ENCODE measurements at places on chromosomes 7 and 10.

DNA sequence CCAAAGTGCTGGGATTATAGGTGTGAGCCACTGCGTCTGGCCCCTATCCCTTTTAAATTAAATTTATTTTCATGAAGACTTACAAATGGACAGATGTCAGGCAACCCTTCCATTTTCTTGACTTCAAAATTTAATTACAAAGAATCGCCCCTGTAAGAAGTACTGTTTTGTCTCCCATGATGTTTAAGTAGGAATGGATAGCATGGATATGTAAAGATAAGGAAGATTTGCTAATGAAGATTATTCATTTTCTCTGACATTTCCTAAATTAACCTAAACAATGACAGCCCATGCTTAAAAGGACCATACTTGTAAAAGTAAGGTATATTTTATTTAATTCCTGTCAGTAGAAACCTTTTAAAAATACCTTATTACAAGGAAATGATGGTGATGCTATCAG is 552.9 kb downstream of the GFRA1 start:
- no peak for DNase-seq

DNA sequence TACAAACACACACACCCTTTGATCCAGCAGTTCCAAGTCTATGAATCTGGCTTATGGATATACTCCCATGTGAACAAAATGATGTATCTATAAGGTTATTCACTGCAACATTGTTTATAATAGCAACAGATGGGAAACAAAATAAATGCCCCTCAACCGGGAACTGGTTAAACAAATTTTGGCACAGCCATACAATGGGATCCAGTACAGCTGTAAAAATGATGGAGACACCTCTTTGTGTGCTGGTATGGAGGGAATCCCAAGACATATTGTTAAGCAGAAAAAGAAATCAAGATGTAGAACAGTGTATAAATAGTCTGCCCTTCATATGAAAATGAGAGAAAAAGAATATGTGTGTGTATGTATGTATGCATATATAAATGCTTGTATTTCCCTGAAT is 155.5 kb downstream of the SNX10 start:
- no peak for DNase-seq

- DNase-seq: no peak
Observed at GRCh38 chr10:89869592-89870156, 168.3 kb downstream of the KIF20B start.

- DNase-seq: no peak
Observed at GRCh38 chr7:47078241-47078640, 503.7 kb downstream of the TNS3 start.

DNA sequence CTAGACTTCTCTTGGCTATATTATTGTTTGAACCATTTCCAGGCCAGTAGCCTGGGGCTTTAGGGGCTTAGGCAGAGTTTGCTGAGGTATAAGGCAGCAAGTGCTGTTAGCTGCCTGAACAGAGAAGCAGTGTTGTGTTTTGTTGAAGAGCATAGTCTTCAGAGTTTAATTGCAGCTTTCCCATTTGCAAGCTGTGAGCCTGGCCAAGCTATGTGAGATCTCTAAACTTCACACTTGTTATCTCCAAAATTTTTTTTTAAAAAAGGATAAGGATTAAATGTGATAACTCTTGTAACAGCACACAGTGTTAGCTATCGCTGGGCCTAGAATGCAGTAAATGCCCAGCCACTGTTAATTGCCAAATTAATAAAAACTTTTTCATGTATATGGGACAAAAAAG is 782.4 kb downstream of the REEP3 start:
- DNase-seq: no peak

Data from stimulated activated CD4-positive, alpha-beta T cell treated with anti-CD3 and anti-CD28 coated beads, TNF-alpha, amount 100 ng/mL, for 1 hour (primary cell).